Natural killer cell (primary cell): ENCODE measurements at places on chromosomes 16 and 17.

- peaks cover 37% of the 10 kb centered on the region for H3K4me1 ChIP-seq
- H3K27ac ChIP-seq: no peak overlapping the region
- DNase-seq: no peak
- peaks cover 40% of the 10 kb centered on the region for H3K27me3 ChIP-seq
- H3K36me3 ChIP-seq: no peaks in the 10 kb centered on the region
Measured at GRCh38 chr17:81429821-81430551, 34.7 kb downstream of the BAHCC1 start.

DNA sequence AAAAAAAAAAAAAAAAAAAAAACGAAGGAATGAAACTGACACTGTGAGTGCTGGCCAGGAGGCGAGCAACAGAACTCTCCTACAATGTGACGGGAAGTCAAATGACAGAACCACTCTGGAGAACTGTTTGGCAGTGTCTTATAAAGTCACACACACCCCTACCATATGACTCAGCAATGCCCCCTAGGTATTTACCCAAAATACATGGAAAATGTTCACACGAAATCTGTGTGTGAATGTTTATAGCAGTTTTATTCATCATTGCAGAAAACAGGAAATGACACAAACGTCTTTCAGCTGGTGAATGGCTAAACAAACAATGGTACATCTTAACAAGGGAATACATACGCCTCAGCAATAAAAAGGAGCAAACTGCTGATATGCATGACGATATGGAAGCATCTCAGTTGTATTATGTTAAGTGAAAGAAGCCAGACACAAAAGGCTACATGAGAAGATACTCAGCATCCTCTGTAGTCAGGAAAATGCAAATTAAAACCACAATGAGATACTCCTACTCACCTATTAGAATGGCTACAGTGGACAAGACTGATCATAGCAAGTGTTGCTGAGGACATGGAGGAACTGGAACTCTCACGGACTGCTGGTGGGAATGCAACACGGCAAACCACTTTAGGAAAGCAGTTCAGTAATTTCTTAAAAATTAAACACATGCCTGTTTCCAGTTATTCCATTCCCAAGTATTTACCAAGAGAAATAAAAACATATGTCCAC lies 74.7 kb downstream of the TBC1D16 start:
- no peaks in the 10 kb centered on the region for H3K27me3 ChIP-seq
- H3K27ac ChIP-seq: no peak overlapping the region
- no peaks in the 10 kb centered on the region for H3K36me3 ChIP-seq
- DNase-seq: no peak
- no peaks in the 10 kb centered on the region for H3K4me1 ChIP-seq

- no peaks in the 10 kb centered on the region for H3K4me1 ChIP-seq
- no peaks in the 10 kb centered on the region for H3K27me3 ChIP-seq
- no peak overlapping the region for H3K4me3 ChIP-seq
- H3K36me3 ChIP-seq: peaks cover 28% of the 10 kb centered on the region
- peak; percentile 68 for DNase-seq
Measured at GRCh38 chr16:1812732-1813163, 13.9 kb downstream of the HAGH start.

DNA sequence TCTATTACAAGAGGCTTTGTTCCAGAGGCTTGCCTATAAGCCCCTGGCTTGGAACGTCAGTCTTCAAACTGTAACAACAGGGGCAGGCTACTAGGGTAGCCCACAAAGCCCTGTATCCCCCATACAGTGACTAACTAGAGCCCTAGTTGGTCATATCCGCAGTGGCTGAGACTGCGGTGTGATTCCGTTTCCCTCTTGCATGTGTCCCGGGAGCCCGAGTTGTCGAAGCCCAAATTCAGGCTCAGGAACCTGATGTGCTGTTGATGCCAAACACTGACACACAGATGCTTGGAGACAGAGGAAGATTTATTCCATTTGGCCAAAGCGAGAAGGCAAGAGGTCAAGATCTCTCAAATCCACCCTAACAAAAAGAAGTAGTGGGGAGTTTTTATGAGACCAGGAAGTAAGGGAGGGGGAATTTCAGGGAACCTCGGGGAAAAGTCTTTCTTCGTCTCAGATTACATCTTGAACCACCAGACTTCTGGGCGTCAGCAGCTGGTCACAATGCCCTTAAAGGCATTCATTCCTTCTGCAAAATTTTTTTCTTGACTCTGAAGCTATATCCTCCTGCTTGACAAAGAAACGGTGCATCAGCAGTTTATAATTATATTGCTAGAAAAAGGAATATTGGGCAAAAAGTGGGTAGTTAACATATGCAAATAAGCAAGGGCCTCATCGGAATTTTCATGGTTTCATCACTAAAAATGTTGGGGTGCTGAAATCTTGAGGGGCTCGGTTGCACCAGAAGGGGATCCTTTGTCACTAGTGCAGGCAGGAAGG lies 879 bp downstream of the SLFN5 start:
- H3K27me3 ChIP-seq: no peaks in the 10 kb centered on the region
- DNase-seq: peak; percentile 71
- peak overlapping the region; percentile 78 for H3K4me3 ChIP-seq
- peaks cover 53% of the 10 kb centered on the region for H3K4me1 ChIP-seq
- H3K27ac ChIP-seq: peak overlapping the region; percentile 98

DNA sequence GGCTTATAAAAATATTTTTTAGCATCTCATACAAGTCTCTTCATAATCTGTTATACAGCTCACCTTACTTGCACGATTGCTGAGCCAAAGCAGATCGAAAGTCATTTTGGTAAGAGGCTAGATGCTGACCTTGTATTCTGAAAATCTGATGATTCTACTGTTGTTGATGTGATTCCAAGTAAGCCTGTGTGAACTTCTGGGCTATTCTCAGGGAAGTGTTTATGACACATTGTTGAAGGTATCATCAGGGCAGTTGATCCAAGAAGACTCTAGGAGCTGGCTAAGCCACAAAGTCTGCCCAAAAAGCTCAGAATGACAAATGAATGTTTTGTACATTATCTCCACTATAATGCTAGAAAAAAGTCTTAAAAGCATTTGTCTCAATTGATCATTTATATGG lies 16.0 kb downstream of the OMG start:
- H3K36me3 ChIP-seq: no peaks in the 10 kb centered on the region
- no peak overlapping the region for H3K27ac ChIP-seq
- H3K4me3 ChIP-seq: no peak overlapping the region
- no peak for DNase-seq
- H3K27me3 ChIP-seq: no peaks in the 10 kb centered on the region

GRCh38 chr17:40063901-40064531 lies 1.3 kb downstream of the THRA start:
- peak overlapping the region; percentile 79 for H3K4me3 ChIP-seq
- H3K36me3 ChIP-seq: no peaks in the 10 kb centered on the region
- H3K27me3 ChIP-seq: no peaks in the 10 kb centered on the region
- H3K4me1 ChIP-seq: peaks cover 58% of the 10 kb centered on the region
- DNase-seq: no peak

- DNase-seq: no peak
- H3K36me3 ChIP-seq: no peaks in the 10 kb centered on the region
- no peak overlapping the region for H3K4me3 ChIP-seq
Measured at GRCh38 chr17:8674344-8675305, 44.1 kb upstream of the MYH10 start.

DNA sequence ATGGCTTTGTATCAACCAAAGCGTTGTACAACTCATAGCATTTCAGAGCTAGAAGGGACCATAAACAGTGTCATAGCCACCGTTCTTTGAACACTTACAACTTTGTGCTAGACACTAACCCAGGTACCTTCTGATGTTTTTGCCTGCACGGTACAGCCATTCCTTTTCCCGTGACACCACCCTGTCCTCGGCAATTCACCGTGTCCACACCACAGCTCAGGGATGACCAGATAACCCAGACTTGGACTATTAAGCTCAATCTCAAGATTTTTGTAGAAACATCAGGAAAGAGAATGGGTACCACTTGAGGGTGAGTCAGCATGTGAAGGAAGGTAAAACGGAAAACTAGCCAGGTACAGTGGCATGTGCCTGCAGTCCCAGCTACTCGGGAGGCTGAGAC lies 9.8 kb upstream of the CBFB start:
- H3K36me3 ChIP-seq: no peaks in the 10 kb centered on the region
- H3K27ac ChIP-seq: no peak overlapping the region
- no peak overlapping the region for H3K4me3 ChIP-seq
- no peak for DNase-seq

GRCh38 chr17:14845591-14846281 lies 419.4 kb downstream of the PMP22 start:
- no peaks in the 10 kb centered on the region for H3K36me3 ChIP-seq
- peaks cover 2% of the 10 kb centered on the region for H3K27me3 ChIP-seq
- no peak overlapping the region for H3K27ac ChIP-seq
- no peak overlapping the region for H3K4me3 ChIP-seq

DNA sequence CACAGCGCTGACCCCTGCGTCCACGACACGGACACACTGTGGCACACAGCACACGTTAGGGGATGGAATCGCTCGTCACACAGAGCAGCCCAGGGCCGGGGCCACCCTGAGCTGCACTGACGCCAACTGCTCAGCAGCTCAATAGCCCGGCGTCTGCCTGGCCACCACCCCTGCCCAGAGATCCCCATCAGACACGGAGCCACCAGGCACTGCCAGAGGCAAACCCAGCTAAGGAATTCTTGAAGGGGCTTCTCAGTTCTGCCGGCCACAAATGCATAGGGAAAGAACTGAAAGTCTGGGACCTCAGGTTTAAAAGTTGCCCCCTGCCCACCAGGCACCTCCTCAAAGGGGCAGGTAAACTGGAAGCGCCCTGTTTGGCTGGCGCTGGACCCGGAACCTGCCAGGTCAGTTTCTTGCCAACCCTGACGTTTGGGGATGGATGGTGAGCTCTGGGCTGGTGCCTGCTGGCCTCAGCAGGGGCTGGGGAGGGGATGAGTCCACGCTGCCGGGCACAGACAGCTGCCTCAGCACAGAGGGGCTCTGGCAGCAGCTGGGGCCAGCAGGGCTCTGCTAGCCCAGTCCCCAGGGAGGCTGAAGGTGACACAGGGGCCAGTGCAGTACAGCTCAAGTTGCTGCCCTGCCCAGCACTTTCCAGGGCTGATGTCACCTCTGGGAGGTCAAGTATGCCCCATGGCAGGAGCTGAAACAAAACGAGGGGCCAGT lies 33.2 kb downstream of the TIMM22 start:
- DNase-seq: no peak
- H3K36me3 ChIP-seq: peaks cover 7% of the 10 kb centered on the region
- no peaks in the 10 kb centered on the region for H3K27me3 ChIP-seq
- H3K4me1 ChIP-seq: no peaks in the 10 kb centered on the region
- no peak overlapping the region for H3K27ac ChIP-seq

DNA sequence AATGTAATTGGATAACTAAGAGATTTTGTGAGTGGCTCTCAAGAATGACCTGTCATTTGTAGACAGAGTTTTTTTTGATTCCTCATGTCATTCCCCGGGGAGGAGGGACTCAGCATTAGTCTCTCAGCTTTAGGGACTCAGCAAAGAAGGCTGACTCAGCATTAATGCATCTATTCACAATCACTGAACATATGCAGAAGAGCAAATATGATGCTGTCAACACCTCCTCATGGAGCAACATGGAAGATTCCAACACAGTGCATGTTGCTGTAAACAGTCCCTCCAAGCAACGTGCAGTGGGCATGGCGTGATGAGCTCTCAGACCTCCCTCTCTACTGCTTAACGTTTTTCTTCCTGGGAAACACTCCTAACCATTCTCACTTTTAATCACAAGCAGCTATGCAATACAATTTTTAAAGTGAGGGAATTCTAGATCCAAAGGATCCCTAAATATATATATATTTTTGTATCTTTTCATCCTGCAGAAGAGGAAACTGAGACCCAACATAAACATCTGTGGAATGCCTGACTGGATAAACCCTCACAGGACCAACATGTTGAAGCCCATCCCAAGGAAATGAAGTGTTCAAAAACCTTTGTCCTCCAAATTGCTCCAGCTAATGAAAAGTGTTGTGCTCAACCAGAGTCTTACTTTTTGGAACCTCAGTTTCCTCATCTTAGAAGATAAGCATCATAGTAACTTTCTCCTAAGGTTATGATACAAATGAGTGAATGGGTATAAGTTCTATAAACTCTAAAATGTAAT lies 38.9 kb downstream of the TMEM100 start:
- no peak overlapping the region for H3K27ac ChIP-seq
- no peak overlapping the region for H3K4me3 ChIP-seq
- DNase-seq: no peak
- H3K36me3 ChIP-seq: no peaks in the 10 kb centered on the region
- no peaks in the 10 kb centered on the region for H3K4me1 ChIP-seq

GRCh38 chr17:45345246-45345553 lies 28.4 kb upstream of the MAP3K14 start:
- no peak overlapping the region for H3K4me3 ChIP-seq
- H3K4me1 ChIP-seq: no peaks in the 10 kb centered on the region
- no peaks in the 10 kb centered on the region for H3K27me3 ChIP-seq
- H3K36me3 ChIP-seq: no peaks in the 10 kb centered on the region
- H3K27ac ChIP-seq: no peak overlapping the region
- DNase-seq: no peak
